ENCODE measurements at places on chromosomes 11 and 22.

GRCh38 chr11:16809886-16810668 lies 71.6 kb downstream of the C11orf58 start:
- DNase-seq: no peak

DNA sequence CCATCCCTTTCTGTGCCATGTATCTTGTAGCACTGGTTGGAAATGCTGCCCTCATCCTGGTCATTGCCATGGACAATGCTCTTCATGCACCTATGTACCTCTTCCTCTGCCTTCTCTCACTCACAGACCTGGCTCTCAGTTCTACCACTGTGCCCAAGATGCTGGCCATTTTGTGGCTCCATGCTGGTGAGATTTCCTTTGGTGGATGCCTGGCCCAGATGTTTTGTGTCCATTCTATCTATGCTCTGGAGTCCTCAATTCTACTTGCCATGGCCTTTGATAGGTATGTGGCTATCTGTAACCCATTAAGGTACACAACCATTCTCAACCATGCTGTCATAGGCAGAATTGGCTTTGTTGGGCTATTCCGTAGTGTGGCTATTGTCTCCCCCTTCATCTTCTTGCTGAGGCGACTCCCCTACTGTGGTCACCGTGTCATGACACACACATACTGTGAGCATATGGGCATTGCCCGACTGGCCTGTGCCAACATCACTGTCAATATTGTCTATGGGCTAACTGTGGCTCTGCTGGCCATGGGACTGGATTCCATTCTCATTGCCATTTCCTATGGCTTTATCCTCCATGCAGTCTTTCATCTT lies 414 bp downstream of the OR52D1 start:
- DNase-seq: no peak

- DNase-seq: no peak
Observed at GRCh38 chr22:38921806-38922205, 35.6 kb upstream of the APOBEC3A start.

DNA sequence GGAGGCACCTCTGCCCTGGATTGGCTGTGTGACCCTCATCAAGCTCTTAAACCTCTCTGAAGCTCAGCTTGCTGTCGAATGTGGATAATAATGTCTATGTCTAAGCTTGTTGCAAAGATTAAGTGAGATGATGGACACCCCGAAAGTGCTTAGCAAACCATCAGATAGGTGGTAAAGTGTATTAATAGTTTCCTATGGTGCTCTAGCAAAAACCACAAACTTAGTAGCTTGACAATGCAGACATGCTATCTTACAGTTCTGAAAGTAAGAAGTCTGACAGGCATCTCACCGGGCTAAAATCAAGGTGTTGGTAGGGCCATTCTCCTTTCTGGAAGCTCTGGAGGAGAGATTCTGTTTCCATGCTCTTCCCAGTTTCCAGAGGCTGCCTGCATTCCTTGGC lies 106.5 kb upstream of the CSNK2A3 start:
- DNase-seq: no peak

- DNase-seq: peak; percentile 44
Observed at GRCh38 chr22:46129390-46130041, 20.8 kb upstream of the PPARA start.

DNA sequence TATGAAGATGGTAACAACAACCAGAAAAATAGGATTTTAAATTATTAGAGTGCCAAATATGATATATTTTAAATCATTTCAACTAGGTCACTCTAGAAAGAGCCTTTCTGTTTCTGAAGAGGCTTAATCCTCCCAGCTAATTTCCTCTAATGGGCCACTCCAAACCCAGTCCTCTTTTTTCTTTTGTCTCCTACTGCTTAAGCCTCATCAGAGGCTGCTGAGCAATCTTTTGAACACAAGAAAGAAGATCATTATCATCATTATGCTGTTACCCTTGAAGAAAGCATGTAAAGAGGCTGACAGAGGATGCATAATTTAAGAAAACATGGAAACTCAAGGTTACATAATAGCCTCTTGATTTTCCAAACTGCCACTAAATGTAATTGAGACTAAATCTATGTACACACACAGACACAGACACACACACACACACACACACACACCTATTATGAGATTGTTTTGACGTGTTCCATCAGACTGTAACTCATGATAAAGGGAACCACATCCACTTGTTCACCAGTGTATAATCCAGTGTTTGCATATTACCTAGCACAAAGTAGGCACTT lies 519.6 kb downstream of the METTL15 start:
- DNase-seq: no peak

DNA sequence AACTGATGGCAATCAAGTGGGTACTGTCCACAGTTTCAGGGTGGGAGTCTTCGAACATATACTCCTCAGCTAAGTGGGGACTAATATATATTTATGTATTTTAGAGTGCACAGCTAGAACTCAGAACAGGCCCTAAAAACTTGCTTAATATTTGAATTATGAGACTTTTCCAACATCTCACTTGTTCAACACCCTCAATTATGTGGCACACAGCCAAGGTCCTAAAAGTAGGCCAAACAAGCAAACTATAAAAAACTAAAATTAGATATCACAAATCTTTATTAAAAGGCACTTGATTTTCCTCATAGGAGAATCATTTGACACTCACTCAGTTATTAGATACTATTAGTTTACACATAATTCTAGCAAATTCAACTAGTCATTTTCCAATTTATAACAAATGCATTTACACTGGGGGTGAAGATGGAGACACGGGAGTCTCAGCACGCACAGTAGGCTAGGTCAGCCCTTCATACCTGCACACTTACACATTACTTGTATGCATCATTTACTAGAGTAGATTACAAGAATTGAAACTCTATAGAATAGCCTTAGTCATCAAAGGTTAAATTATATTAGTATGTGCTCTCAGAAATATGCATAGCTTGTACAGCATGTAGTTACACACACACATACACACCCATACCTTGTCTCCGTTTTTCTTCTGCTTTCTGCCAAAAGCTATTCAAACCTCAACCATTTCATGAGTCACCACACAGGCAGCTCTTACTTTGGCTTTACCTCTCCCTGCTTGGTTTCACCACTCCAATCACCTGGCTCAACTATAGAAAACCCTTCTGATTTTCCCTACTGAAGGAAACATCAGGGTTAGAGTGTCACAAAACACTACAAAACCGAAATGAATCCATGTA lies 171.5 kb downstream of the SBF2 start:
- no peak for DNase-seq

GRCh38 chr11:469684-470560 lies 19.8 kb downstream of the PTDSS2 start:
- no peak for DNase-seq

- no peak for DNase-seq
Observed at GRCh38 chr11:2987881-2988861, 4.0 kb downstream of the NAP1L4 start.

DNA sequence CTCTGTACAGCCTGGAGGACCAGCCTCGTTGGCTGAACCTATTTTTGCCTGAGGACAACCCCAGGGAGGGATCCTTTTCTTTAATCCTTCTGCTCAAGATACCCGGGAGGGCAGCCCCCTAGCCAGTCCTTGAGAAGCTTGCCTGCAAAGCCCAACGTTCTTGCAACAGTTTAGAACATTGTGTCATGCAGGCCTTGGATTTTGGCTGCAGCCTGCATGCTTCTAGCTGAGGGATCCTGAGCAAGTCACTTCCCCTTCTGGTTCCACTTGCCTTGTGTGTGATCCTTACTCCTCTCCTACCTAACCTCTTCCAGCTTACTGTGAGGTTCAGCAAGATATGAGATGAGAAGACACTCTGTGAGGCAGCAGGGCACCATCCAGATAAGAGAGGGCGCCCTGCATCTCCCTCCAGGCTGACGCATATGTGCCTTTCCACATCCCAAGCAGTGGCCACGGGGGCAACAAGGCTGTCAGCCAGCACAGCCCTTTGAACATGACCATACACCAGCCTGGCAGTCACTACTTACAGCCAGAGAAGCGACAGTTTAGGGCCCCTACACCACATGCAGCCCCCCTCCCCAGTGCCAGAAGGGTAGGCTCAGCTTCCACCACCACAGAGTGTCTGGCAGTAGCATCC lies 76.1 kb downstream of the C11orf58 start:
- no peak for DNase-seq

DNA sequence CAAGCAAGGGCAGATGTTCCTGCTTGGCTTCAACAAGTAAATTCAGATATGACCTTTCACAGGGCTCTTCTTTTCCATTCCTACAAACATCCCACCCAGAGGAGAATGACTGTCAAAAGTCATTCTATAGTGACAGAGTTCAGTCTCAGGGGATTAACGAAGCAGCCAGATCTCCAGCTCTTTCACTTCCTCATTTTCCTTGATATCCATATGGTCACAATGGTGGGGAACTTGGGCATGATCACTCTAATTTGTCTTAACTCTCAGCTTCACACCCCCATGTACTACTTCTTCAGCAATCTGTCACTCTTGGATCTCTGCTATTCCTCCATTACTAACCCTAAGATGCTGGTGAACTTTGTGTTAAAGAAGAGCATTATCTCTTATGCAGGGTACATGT lies 15.0 kb upstream of the OR8B8 start:
- no peak for DNase-seq

DNA sequence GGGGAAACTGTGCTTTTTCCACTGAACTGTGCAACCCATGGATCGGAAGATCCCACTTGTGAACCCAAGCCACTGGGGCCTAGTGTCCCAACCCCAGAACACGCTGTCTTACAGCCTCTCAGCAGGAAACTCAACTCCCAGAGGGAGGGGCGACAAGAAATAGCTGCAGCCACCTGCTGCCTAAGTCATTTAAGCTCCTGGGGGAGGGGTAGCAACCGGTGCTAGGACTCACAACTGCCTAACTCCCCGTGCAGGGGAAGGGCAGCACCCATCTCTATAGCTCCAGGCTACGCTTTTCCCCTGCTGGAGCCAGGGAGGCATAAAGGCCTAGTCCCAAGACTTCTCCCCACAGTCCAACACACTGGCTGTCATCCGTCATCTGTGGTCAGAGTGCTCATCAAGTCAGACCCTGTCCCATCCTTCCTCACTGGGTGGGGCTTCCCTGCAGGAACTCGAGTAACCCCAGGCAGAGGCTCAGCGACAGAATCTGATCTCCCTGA lies 363.0 kb downstream of the LUZP2 start:
- no peak for DNase-seq

GRCh38 chr11:107598225-107599139 lies 7.5 kb downstream of the ELMOD1 start:
- DNase-seq: no peak

GRCh38 chr22:33659448-33659847 lies 260.8 kb downstream of the LARGE1 start:
- DNase-seq: no peak

GRCh38 chr11:64007160-64007628 lies 21.0 kb downstream of the OTUB1 start:
- no peak for DNase-seq

DNA sequence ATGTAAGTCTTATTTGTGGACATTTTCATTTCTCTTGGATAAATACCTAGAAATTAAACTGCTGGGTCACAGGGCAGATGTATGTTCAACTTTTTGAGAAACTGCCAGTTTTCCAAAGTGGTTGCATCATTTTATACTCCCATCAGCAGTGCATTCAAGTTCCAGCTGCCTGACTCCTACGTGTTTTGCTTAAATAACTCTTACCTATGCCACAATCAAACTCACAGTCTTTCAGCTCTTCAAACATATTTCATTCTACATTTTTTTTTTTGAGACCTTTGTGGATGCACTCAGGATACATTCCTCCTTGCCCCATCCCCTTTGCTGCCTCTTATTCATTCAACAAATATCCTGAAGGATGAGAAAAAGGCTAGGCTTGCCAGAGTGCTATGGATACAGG lies 9.2 kb downstream of the TCF20 start:
- DNase-seq: no peak

DNA sequence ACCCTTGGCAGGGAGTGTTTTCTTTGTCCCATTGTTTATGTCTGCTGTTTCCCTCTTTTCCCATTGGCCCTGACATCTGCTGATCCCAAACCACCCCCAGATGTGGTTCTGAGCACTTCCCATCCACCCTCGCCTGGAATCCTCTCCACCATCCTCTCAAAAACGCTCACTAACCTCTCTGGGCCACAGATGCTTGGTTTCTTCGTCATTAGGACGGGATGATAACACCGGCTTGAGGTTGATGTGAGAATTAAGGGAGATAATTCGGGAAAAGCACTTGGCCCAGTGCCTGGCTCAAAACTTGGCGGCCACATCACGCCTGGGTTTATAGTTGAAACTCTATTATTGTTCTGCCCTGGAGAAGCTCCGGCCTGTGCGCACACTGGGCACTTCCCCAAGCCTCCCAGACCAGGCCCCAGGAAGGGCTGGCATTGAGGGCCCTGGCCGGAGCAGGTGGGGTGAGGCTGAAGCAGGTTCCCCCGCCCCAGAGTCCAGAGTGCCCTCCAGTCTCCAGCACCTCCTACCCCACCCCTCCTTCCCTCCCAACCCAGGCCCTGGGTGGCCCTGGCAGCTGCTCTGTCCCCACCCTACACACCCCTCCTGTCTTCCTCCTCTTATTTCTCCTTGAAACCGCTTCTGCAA lies 63.7 kb downstream of the CYTH4 start:
- no peak for DNase-seq

GRCh38 chr11:94545264-94546161 lies 1.8 kb downstream of the FUT4 start:
- peak; percentile 48 for DNase-seq

DNA sequence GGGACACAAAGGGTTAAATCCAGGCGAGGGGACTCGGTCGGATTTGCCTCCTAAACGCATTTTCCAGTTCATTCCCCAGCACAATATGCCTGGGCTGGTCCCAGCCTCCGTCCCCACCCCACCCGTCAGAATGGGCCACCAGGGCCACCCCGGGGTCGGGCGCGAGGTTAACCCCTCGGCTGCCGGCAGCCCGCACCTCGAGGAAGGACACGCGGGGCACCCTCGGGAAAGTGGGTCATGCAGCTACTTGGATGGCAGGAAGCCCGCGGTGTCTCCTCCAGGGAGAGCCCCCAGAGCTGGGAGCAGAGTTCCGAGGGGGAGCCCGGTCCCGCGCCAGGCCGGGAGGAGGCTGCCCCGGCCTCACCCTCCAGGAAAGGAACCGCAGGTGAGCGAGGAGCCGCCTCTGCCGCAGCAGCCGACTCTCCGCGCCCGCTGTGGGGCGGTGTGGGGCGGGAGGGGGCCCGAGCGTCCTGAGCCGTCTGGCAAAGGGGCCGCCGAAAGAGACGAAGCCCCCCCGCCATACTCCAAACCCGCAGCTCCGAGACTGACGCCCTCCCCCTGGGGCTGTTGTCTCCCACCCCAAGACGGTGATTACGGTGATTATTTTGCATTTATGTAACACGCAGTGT lies 1.4 kb downstream of the NECTIN1 start:
- DNase-seq: no peak

DNA sequence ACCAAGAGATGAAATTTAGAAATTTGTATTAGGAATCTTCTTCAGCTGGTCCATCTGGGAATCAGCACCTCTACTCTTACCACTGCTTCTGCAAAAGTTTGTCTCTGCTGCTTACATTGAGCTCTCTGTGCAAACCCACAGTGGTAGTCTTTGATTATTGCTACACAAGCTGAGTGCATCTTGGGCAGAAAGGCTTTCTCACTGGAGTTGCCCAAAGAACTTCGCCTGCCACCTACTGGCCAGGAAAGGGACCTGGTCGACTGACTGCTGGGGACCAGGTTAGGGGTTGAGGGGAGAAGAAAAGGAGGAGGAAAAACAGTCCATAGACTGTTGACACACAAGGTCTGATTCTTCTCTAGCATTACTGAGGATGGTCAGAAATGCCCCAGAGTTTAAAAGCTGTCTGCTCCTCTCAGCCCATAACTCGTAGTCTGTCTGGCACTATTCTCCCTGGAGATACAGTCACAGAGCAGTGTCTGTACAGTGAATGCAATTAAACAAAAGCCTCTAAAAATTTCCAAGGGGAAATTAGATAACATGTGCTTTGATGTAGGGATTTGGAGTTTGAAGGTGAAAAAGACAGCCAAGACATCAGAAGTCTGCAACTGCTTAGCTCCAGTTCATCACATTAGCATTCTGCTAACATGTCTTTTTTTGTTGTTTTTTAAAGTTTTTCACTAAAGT lies 215.0 kb upstream of the CTSC start:
- no peak for DNase-seq
